AG10803 (cell line): ENCODE measurements at places on chromosomes 1 and 21.

- DNase-seq: peak; percentile 49
Measured at GRCh38 chr1:32539584-32540571, 651 bp downstream of the ZBTB8A start.

- peak; percentile 88 for DNase-seq
Measured at GRCh38 chr21:27359141-27359540, 392.3 kb upstream of the ADAMTS5 start.

- DNase-seq: peak; percentile 73
Measured at GRCh38 chr1:56710646-56711045, 65.5 kb downstream of the PRKAA2 start.

- DNase-seq: no peak
Measured at GRCh38 chr1:207308451-207309190, 12.9 kb upstream of the CD55 start.

GRCh38 chr1:111656086-111657017, 36.8 kb downstream of the RAP1A start:
- DNase-seq: peak; percentile 58

- no peak for DNase-seq
Measured at GRCh38 chr1:2507744-2508155, 18.6 kb downstream of the PANK4 start.

DNA sequence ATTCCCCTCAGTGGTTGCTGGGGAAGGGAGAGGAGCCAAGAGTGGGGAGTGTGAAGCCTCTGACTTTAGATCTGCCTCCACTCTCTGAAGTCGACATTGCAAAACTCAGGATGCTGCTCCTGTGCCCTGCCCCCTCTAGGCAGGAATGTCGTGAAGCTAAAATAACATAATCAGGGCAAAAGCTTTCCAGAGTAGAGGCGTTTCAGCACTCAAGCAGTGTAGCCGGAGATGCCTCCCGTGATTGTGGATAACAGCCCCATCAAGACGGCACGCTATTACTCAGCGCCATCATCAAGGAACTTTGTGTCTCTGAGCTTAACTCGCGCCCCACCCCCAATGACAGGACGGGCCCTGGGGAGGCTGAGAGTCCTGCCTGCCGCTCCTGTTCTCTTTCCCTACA, 60.0 kb downstream of the FBXO2 start:
- DNase-seq: peak; percentile 31

- DNase-seq: no peak
Measured at GRCh38 chr1:205211839-205212536, 486 bp upstream of the DSTYK start.

GRCh38 chr1:167016100-167016750, 27.1 kb downstream of the MAEL start:
- DNase-seq: no peak

GRCh38 chr21:45570071-45570470, 27.8 kb upstream of the SLC19A1 start:
- DNase-seq: no peak

DNA sequence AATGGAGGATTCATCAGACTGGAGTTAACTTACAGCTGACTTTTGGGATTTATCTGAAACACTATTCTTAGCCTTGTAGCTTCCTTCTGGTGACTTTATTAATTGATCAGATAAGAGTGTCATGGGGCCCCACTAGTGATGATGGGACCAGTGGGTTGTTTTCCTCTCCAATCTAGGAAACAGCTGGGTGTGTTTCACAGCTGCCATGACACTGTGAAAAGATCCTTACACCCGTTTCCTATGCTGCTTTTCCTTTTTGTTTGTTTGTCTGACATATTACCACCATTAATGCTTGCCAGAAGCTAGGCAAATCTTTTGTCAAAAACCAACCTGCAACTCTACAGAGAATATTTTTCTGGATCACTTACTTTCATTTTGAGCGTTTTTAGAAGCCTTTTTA, 86.2 kb downstream of the ZBTB18 start:
- no peak for DNase-seq

GRCh38 chr1:87017998-87018672, 103.7 kb downstream of the HS2ST1 start:
- DNase-seq: peak; percentile 33

DNA sequence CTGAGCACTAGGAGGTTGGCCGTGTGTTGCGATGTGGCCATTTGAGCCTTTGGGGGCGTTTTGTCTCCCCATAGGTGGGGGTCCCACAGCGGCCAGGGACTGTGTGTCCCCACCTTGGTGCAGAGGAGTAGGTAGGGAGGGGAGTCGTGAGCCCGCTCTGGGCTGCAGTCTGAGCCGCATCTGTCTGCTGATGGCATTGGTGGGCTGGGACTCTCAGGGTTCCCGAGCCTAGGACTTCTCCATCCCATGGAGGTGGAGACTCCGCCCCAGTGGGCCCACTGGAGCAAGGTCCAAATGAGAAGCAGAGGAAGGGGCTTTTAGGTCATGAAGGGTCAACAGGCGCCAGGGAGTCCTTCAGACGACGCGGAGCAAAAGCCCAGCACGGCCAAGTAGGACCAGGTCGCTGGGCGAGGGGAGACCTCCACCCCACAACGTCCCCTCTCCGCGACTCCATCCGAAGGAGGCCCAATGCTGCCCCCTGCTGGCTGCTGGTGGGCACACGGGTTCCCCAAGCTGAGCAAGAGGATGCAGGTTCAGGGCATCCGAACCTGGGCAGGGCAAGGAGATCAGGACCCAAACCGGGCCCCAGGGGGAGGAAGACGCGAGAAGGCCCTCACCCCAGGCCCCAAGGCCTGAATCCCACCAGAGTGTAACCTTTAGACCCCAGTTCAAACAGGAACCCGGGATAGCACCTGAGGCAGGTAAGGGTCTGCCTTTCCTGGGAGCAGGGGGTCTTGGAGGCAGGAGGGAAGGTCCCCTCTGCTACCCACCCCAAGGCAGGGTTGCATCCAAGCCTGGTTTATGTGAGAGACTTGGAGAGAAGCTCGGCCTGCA, 14.9 kb downstream of the TTC34 start:
- DNase-seq: no peak

DNA sequence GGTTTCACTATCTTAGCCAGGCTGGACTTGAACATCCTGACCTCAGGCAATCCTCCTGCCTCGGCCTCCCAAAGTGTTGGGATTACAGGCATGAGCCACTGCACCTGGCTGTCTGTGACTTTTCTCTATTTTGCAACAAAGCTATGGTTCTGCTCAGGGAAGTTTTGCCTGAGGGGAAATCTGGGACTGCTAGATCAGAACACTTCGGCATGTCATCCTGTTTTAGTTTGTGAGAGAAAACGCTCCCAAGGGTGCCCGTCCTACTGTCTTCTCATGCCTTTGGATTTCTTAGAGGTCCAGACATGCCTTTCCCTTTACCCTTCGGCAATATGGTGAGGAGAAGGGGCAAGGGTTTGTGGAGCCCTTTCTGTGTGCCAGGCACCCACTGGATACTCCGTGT, 5.6 kb upstream of the CORT start:
- DNase-seq: no peak

- peak; percentile 48 for DNase-seq
Measured at GRCh38 chr1:209601809-209602657, 18.5 kb downstream of the CAMK1G start.

- no peak for DNase-seq
Measured at GRCh38 chr1:210446479-210446878, 117.8 kb downstream of the HHAT start.

- no peak for DNase-seq
Measured at GRCh38 chr1:110787328-110788071, 85.4 kb upstream of the CD53 start.

DNA sequence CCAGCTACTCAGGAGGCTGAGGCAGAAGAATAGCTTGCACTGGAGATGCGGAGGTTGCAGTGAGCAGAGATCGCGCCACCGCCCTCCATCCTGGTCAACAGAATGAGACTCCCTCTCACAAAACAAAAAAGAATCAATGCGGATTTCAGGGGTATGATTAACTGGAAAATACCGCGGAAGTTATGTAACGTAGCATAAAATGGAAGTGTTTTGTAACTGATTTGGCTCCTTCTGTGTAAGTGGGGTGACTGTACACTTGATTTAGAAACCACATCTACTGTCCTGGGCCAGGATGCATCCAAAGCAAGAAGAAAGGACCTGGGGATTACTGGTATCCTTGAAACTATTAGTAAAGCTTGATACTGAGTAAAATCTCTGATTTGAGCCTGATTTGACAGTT, 3.1 kb upstream of the VAMP4 start:
- DNase-seq: no peak

DNA sequence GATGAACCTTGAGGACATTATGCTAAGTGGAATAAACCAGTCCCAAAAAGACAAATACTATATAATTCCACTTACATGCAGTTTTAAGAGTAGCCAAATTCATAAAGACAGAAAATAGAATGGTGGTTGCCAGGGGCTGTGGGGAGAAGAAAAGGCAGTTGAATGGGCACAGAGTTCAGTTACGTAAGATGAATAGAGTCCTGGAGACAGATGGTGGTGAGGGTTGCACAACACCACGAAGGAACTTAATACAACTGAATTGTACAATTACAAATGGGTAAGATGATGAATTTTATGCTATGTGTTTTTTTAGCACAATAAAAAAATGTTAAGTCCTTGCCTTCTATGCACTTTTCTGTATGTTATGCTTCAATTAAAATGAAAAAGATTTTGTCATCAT, 66.6 kb downstream of the CD34 start:
- DNase-seq: peak; percentile 74

- peak; percentile 88 for DNase-seq
Measured at GRCh38 chr1:42679364-42679983, 2.7 kb upstream of the YBX1 start.
